Kidney epithelial cell (primary cell): ENCODE measurements at places on chromosomes 1 and 21. TPM values are rescaled to one million over a fixed set of nuclear protein-coding genes. Genes with fewer than 3 reads are reported as not detected.
A peak's percentile ranks its signal among the peaks of the same experiment; 100 is the strongest.

DNA sequence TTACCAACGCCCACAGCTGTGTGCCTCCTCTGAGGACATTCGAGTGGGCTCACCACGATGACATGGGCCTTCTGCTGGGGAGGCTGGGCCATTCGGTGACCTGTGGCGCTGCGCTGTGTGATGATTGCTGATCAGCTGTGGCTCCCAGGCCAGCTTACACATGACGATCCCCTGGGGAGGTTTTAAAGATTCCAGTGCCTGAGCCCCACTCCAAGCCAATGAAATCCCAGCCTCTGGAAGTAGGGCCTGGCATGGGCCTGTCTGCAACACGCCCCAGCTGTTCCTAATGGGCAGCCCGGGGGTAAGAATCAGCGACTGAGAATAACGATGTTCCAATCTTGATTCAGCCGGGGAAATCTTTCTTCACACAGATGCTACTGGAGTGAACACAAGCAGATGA is 153.7 kb downstream of the KCNJ6 start:
- DNase-seq: no peak

GRCh38 chr1:157136133-157136532 is 2.1 kb downstream of the ETV3 start:
- no peak for DNase-seq

DNA sequence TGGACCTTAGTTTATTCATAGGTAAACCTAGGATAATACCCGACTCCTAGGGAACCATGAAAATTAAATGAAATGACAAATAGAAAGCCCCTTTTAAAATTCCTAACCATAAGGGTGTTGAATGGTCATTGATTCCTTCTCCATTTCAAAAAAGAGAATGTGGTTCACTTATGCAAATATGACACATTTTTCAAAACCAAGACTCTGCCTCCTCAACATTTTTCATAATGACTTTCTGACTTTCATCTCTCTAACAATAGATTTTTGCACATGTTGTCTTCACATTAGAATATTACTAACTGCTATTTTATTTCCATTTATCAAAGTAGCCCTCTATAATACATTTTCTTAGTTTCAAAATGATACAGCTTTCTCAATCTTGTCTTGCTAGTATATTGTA is 169.1 kb downstream of the NTNG1 start:
- no peak for DNase-seq

- no peak for DNase-seq
These were observed 5.1 kb upstream of the HDAC1 start for GRCh38 chr1:32286763-32287162.

GRCh38 chr1:153881751-153882150 is 41.0 kb downstream of the GATAD2B start:
- DNase-seq: no peak

- no peak for DNase-seq
These were observed 379.4 kb downstream of the PLPP3 start for GRCh38 chr1:56199956-56200355.

GRCh38 chr1:65990161-65990560 is 197.5 kb downstream of the PDE4B start:
- no peak for DNase-seq

GRCh38 chr1:10271869-10272268 is 61.5 kb downstream of the KIF1B start:
- no peak for DNase-seq

DNA sequence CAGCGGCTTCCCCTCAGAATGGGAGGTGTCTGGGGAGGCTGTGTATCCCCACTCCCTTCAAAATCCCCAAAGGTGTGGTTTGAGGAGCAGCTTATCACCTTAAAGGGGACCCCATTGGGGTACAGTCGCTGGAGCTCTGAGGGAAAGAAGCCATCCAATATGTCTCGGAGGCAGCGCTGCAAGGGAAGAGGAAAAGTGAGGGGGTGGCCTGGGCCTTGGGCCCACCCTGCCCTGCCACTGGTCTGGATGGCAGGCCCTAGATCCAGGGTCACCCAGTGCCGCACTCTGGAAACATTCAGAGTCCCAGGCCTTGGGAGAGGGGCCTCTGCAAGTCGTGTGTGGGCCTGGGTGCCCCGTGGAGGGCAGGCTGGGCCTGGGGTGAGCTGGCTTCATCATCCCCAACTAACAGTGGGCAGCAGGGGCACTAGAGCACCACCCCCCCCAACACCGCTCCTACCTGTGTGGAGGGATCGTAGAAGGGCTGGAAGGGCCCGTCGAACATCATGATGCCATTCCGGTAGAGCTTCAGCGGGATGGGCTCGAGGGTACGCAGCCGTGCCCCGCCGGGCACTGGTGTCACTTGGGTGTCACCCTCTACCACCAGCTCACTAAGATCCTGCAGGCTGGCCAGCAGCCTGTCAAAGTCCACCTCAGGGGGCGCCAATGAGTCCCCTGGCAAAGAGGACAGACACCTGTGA is 5.6 kb downstream of the SH3BGRL3 start:
- DNase-seq: no peak

DNA sequence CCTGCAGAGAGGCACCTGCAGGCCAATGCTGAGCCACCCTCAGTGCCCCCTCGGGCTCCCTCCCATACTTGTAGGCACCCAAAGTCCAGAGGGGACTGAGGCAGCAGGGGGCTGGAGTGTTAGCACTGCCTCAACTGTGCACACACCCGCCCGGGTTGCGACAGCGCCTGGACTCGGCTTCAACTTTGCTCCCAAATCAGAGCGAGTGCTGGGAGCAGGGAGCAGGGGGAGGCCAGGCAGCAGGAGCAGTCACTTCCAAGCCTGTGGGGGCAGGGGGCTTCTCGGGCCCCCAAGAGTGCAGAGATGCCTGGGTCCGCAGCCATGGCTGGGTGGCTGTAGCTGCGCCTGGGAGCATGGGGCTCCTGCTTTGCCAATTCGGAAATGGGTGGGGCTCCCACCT is 79.5 kb downstream of the DISP1 start:
- no peak for DNase-seq

DNA sequence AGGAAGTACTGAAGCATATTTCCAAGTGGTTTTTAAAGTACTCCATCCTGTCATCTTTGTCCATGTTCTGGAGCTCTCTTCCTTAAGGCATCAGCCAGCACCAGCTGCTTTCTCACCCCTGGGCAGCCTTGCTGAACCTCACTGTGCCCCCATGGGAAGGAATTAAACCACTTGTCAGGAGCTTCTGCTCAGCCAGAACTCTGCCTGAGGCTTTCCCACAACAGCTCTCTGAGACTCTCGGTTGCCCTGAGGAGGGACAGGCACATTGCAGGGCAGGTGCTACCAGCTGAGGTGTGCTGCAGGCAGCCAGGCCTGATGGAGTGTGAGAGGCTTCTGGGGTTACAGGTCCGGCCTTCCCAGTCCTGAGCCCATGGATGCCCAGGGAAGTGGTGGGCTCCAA is 30.9 kb downstream of the FAM163A start:
- DNase-seq: no peak

- no peak for DNase-seq
These were observed 8.3 kb downstream of the FRRS1 start for GRCh38 chr1:99758073-99758511.

DNA sequence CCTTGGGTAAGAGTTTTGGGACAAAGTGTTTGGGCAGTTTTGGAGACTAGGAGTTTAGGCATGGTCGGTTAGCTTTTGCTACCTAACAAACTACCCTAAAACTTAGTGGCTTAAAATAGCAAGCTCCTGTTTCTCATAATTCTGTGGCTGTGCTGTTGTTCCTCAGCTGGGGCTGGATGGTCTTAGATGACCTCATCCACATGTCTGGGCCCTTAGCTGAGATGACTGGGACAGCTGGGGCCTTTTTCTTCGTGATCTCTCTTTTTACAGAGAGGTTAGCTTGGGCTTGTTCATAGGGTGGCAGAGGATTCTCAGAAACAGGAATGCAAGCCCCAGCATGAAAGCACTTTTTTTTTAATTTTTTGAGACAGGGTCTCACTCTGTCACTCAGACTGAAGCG is 6.6 kb downstream of the ATP1A4 start:
- no peak for DNase-seq

GRCh38 chr1:29800522-29800956 is 564.2 kb downstream of the PTPRU start:
- DNase-seq: no peak

DNA sequence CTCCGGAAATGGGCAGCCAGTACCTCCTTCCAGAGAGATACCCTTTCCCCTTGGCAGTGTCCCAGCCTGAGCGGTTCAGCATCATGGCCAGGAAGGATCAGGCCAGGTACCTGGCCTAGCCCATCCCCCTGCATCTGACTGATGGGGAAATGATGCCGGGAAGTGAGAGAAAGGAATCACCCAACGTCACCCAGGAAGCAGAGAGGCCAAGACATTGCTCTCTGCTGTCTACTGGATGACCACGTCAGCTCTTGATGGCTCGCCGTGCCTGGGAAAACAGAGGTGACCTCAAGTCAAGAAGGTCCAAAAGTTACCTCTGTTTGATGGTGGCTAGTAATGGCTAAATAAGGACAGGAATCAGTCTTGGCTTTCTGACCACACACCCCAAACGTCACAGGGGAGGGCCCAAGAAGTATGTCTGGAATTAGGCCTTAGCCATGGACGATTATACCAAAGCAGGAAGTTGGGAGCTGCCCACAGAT is 79.0 kb downstream of the MRPL37 start:
- peak; percentile 32 for DNase-seq

GRCh38 chr1:205955499-205955898 is 12.2 kb upstream of the SLC26A9 start:
- DNase-seq: no peak

GRCh38 chr21:40803101-40803500 is 43.9 kb downstream of the DSCAM start:
- DNase-seq: no peak

GRCh38 chr1:228515200-228515834 is 28.1 kb downstream of the RNF187 start:
- no peak for DNase-seq

- peak; percentile 75 for DNase-seq
These were observed 102.0 kb downstream of the BEND5 start for GRCh38 chr1:48674641-48675040.

- no peak for DNase-seq
These were observed 6.5 kb downstream of the PAXBP1 start for GRCh38 chr21:32765058-32765457.

DNA sequence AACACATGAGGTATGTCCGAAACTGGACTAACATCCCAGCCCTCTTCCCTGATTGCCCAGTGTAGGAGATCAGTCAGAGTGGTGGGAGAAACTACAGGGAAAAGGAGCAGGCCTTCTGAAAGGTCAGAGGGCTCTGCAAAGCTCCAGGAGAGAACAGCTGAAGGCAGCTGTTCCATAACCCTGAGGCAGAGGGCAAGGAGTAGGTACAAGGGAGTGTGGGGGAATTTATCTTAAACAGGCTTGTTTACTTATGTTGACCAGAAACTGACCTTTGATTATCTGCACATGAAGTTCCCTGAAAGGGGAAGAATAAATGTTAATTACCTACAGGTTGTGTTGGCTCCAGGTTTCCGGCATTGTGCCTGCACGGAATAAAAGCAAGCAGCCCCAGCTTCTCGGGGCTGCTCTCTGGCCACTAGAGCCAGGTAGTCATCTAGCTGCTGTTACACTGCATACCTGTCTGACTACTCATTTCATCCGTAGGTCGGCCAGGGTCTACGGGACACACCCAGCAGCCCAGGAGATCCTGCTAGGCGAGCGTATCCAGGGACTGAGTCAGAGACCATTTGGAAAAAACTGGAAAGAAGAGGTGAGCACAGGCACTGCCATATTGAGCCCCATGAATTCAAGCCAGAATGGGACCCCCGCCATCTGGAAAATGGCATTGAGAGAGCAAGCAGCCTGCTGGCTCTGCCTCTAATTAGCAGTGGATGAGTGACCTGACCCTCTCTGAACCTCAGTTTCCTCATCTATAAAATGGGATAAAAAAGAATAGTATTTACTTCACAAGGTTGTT is 14.9 kb upstream of the PAQR7 start:
- peak; percentile 77 for DNase-seq

DNA sequence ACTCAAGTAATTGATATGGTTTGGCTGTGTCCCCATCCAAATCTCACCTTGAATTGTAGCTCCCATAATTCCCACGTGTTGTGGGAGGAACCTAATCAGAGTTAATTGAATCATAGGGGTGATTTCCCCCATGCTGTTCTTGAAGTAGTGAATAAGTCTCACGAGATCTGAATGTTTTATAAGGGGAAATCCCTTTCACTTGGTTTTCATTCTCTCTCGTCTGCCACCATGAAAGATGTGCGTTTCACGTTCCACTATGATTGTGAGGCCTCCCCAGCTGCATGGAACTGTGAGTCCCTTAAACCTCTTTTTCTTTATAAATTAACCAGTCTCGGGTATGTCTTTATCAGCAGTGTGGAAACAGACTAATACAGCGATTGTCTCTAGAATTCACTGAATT is 135.4 kb downstream of the BACH1 start:
- no peak for DNase-seq

- no peak for DNase-seq
These were observed 2.4 kb downstream of the PGD start for GRCh38 chr1:10401281-10401680.

- DNase-seq: no peak
These were observed 570 bp upstream of the VASH2 start for GRCh38 chr1:212949771-212950170.

GRCh38 chr1:185369786-185370185 is 52.7 kb upstream of the IVNS1ABP start:
- no peak for DNase-seq

GRCh38 chr1:45043094-45043493 is 31.0 kb downstream of the UROD start:
- no peak for DNase-seq

DNA sequence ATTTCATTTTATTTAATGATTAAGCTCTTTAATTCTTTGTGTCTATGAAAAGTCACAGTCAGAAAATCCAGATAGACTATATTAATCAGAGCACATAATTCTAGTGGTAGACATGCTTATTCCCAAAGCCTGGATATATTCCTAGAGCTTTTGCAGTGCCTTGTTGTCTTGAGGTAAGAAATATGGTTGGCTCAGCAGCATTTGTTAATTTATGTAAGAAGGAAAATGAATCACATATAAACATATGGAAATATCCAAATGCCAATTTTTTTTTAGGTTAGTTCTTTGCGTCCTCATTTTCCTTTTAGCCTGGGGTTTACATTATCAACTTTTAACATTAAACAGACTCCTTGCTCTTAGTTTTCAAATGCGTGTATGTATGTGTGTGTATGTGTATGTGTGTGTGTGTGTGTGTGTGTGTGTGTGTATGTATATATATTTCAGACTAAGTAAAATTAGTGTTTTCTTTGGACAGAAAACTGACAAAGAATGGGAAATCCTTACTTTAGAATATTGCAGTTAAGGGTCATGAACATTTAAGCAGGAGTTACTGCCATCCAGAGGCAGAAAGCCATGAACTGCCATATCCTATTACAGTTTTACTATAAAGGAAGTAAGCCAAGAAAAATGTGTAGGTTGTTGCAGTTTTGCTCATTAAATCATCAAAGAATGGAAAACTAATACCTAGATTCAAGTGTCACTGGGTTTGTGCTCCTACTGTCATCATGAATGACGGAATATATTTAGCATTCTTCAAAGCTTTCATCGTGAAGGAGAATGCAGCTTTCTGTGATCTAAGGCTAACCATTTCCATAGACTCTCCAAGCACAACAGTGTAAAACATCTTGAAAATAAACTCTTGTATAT is 477.1 kb upstream of the NR5A2 start:
- no peak for DNase-seq

Gene ANKRD35
- total RNA-seq: 0.07 TPM in 1 of 2 replicates, not detected in the other

Gene PGBD5
- total RNA-seq: 54.0 and 70.7 TPM in 2 replicates

Gene DMRTB1
- total RNA-seq: not detected in 2 replicates

Gene CD53
- not detected in 2 replicates for total RNA-seq

Gene FABP3
- 2.1 and 9.1 TPM in 2 replicates for total RNA-seq

Gene ACTN2
- total RNA-seq: 0.17 and 0.48 TPM in 2 replicates

Gene TTC24
- not detected in 2 replicates for total RNA-seq

Gene CLCA4
- not detected in 2 replicates for total RNA-seq

Gene SERTAD4
- 10.6 and 11.4 TPM in 2 replicates for total RNA-seq

Gene LPAR3
- 0.55 and 0.58 TPM in 2 replicates for total RNA-seq

Gene HFM1
- total RNA-seq: 0.48 and 0.79 TPM in 2 replicates
